ENCODE measurements at places on chromosomes 13 and 19.

DNA sequence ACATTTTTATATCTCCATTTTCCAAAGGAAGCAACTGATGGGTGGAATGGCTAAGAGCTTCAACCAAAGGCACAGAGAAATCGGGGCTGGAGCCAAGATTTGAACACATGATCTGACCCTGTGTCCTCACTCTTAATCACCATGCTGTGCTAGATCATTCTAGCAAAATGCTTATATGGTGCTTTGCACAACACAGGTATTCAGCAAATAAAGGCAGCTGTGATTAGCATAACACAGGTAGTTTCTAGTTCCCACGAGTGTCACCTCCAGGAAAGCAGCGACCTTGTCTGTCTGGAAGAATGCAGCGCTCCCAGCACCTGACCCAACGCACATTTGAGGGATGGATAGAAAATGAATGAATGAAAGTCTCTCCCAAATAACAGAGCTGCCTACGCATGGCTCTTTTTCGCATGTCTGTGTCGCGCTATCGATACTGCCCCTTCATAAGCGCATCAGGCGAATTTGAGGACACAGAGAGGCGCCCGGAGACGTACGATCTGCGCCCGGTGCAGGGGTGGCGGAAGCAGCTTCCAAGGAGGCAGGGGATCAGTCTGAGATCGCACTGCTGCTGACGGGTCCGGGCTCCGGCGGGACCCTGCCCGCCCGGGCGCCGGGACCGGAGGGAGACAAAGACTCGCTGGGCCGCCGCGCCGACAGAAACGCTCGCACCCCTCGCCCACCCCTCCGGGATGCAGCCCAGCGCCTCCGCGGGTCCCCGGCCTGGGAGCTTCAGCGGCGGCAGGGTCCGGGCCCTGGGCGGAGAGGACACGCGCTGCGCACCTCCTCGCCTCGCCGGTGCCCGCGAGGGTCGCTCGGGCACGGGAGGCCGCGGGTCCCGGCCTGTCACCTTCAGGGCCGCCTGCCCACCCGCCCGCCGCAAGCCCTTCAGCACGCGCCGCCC is 609 bp downstream of the EPS15L1 start:
- DNase-seq: peak; percentile 52

GRCh38 chr13:50244355-50244712 is 229.1 kb downstream of the KCNRG start:
- no peak for DNase-seq

DNA sequence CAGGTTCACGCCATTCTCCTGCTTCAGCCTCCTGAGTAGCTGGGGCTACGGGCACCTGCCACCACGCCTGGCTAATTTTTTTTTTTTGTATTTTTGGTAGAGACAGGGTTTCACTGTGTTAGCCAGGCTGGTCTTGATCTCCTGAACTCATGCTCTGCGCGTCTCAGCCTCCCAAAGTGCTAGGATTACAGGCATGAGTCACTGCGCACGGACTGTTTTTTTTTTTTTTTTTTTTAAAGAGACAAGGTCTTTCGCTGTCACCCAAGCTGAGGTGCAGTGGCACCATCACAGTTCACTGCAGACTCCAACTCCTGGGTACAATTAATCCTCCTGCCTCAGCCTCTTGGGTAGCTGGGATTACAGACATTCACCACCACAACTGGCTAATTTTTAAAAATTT is 8.2 kb upstream of the ADAMTS10 start:
- DNase-seq: no peak

GRCh38 chr13:97440598-97441170 is 6.7 kb downstream of the RAP2A start:
- no peak for DNase-seq

DNA sequence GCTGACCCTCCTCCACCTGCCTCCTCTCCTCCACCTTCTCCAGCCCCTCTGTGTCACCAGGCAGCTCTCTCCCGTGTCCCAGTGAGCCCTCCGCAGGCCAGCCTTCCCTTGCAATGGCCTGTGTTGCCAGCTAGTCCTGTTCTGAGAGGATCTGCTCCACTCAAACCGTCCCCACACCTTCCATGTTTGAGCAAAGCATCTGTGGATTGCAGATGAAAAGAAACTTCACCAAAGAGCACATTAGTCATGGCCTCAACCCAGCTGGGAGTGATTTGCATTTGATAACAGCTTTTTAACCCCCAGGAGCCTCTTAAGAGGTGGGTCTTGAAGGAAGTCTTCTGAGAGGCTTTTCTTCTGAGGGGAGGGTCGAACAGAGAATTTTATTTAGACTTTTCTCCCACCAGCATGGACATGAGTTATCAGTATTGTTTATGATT is 72.8 kb downstream of the COL4A2 start:
- no peak for DNase-seq

DNA sequence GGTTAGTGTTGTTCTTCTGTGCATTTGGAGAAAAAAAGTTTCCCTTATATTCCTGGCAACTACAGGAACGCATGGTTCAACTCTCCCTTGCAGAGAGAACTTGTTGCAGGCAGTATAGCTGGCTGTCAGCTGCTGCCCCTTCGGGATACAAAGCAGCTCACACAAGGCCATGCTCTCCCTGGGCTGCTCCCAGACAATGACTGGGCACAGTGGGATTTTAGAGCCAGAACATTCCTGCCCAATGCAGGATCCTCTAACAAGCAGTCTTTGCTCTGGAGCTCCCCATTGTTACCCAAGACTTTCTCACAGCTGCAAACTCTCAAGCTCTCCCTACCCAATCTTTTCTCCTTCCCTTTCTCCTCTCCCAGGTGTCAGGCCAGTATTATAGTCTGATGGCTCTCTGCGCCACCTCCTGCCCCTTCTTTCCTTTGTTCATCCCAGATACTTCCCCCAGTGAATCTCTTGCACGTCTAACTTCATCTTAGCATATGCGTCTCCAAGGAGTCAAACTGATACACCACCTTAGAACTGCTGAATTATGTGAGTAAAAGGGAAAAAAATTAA is 27.5 kb upstream of the SERPINE3 start:
- no peak for DNase-seq

Measured in body of pancreas (tissue), 4 donors.